Testis (tissue), 5 donors: ENCODE measurements at places on chromosomes 13 and 19. TPM values are rescaled to one million over a fixed set of nuclear protein-coding genes. Genes with fewer than 3 reads are reported as not detected.

DNA sequence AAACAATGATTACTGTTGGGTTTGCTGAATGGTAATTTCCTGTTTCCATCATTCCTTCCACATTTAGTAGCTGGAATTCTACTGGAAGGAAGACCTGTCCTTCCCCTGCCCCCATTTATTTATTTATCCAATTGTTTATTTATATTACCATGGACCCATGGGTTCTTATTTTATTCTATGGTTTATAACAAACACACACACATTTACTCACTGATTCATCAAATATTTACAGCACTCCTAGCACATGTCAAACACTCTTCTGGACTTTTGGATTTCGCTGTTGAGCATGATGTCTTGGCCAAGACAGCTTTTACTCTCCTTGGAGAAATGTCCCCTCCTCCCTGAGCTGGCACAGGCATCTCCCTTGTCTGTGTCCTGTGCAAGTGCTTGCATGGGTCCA, 227.8 kb upstream of the MAB21L1 start:
- no peaks in the 10 kb centered on the region for H3K36me3 ChIP-seq
- H3K4me1 ChIP-seq = no peaks in the 10 kb centered on the region
- no peak overlapping the region for H3K27ac ChIP-seq
- no peaks in the 10 kb centered on the region for H3K27me3 ChIP-seq
- DNase-seq = no peak
- H3K4me3 ChIP-seq = no peak overlapping the region

- H3K27me3 ChIP-seq = no peaks in the 10 kb centered on the region
- DNase-seq = no peak
- H3K4me3 ChIP-seq = no peak overlapping the region
- no peak overlapping the region for H3K27ac ChIP-seq
- H3K36me3 ChIP-seq = no peaks in the 10 kb centered on the region
Measured at GRCh38 chr13:99367663-99368448, 60.7 kb upstream of the GPR183 start.

- H3K4me1 ChIP-seq = no peaks in the 10 kb centered on the region
- no peaks in the 10 kb centered on the region for H3K27me3 ChIP-seq
- no peaks in the 10 kb centered on the region for H3K36me3 ChIP-seq
- no peak overlapping the region for H3K4me3 ChIP-seq
- DNase-seq = no peak
Measured at GRCh38 chr13:71054358-71054757, 812.6 kb downstream of the DACH1 start.

- DNase-seq = no peak
- no peaks in the 10 kb centered on the region for H3K4me1 ChIP-seq
- no peaks in the 10 kb centered on the region for H3K36me3 ChIP-seq
- H3K4me3 ChIP-seq = no peak overlapping the region
- H3K27ac ChIP-seq = no peak overlapping the region
Measured at GRCh38 chr13:94394723-94395122, 84.8 kb downstream of the DCT start.

- H3K27ac ChIP-seq = no peak overlapping the region
- no peak overlapping the region for H3K4me3 ChIP-seq
Measured at GRCh38 chr19:15244808-15245207, 12.6 kb upstream of the EPHX3 start.

DNA sequence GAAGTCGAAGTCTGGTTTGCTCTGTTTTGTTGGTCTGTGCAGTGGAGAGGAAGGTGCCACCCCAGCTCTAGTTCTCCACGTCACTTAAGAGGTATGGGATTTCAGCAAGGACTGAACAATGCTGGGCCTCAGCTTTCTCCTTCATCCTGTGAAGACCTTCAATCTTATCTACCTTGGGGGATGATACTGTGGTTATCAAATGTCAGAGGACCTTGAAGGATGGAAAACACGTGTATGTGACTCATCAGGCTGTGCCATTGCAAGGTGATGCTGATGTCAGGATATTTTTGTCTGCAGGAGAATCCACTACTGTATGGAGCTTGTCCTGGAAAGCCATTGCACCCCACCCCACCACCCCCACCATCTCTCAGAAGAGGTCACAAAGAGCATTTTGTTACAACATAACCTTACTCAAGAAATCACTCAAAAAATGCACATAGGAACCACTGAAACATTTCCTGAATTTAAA, 81.4 kb upstream of the UQCRFS1 start:
- no peaks in the 10 kb centered on the region for H3K4me1 ChIP-seq
- H3K36me3 ChIP-seq = no peaks in the 10 kb centered on the region
- H3K4me3 ChIP-seq = no peak overlapping the region
- DNase-seq = no peak
- no peaks in the 10 kb centered on the region for H3K27me3 ChIP-seq
- H3K27ac ChIP-seq = no peak overlapping the region

DNA sequence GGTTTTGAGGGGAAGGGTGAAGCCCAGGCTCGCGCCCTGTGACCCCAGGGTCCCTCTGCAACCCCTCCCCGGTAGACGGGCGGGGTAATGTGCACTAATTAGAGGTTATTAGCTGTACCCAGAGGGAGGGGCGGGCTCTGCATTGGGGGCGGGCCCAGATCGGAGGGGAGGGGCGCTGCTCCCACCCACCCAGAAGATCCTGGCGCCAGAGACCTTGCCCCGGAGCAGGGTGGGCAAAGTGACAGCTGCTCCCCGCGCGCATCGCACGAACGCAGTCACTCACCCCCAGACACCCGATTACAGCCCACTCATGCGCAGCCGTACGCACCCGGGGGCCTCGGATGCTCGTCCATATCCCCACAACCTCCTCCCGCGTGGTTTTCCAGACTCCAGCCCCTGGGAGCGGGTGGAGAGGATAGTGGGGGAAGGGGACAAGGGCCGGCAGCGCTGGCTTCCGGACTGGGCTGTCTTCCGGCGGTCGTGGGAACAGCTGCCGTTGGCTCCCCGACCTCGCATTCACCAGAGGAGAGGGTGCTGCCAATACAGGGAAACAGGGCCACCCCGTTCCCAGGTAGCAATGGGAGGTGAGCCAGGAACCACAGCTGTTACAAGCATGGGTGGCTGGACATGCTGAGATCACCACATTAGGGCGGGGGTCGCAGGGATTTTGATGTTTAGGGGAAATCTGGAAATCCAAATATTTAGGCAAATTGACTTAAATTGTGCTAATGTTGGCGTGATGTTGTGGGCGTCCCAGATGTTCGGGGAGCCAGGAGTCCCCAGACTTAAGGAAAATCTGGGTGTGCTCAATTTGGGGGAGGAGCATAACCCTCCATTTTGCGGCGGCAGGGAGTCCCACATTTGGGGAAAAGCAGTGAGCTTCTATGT, 2.9 kb upstream of the HOOK2 start:
- no peaks in the 10 kb centered on the region for H3K36me3 ChIP-seq
- peak overlapping the region; percentile 95 for H3K27ac ChIP-seq
- DNase-seq = peak; percentile 73
- H3K4me3 ChIP-seq = peak overlapping the region; percentile 54

Gene TUBA3C
- 1,049 TPM for polyA plus RNA-seq

Gene CLEC4G
- polyA plus RNA-seq = 0.71 TPM
